ENCODE measurements at places on chromosomes 4 and X. TPM values are rescaled to one million over a fixed set of nuclear protein-coding genes. Genes with fewer than 3 reads are reported as not detected.

RAPGEF2 gene
- 26.1 TPM for total RNA-seq

HSFX2 gene
- total RNA-seq, result not detected

GTPBP6 gene
- total RNA-seq, result 63.4 TPM

EVC2 gene
- not detected for total RNA-seq

USP26 gene
- total RNA-seq, result not detected

ANXA3 gene
- total RNA-seq, result 1.2 TPM

GAGE12H gene
- total RNA-seq, result not detected

CSAG2 gene
- total RNA-seq, result 0.30 TPM

NAP1L2 gene
- total RNA-seq, result 2.7 TPM

PRRG3 gene
- not detected for total RNA-seq

GABRG1 gene
- total RNA-seq, result not detected

TBX22 gene
- total RNA-seq, result not detected

GRPR gene
- not detected for total RNA-seq

SLC4A4 gene
- total RNA-seq, result not detected

LRAT gene
- total RNA-seq, result not detected

PAGE4 gene
- total RNA-seq, result not detected

KCNE5 gene
- total RNA-seq, result not detected

NDNF gene
- total RNA-seq, result not detected

FAM149A gene
- total RNA-seq, result 0.36 TPM

PAGE2 gene
- total RNA-seq, result not detected

ADH7 gene
- not detected for total RNA-seq

NAA11 gene
- not detected for total RNA-seq

PCDH19 gene
- total RNA-seq, result not detected

FGG gene
- total RNA-seq, result not detected

RTL9 gene
- total RNA-seq, result not detected

ALB gene
- not detected for total RNA-seq

LEF1 gene
- 350 TPM for total RNA-seq

MAGEC2 gene
- total RNA-seq, result not detected

TCEAL5 gene
- total RNA-seq, result 0.32 TPM

MAGEA9B gene
- not detected for total RNA-seq

KIAA1210 gene
- not detected for total RNA-seq

TKTL1 gene
- total RNA-seq, result not detected

TCEAL2 gene
- total RNA-seq, result 0.84 TPM

NOX1 gene
- total RNA-seq, result not detected

RNF175 gene
- total RNA-seq, result 1.5 TPM

IRS4 gene
- total RNA-seq, result not detected

NHSL2 gene
- 0.10 TPM for total RNA-seq

Data from activated naive CD4-positive, alpha-beta T cell treated with anti-CD3 and anti-CD28 coated beads for 36 hours (primary cell).